GM23338 (cell line): ENCODE measurements at places on chromosomes 12 and 14.

DNA sequence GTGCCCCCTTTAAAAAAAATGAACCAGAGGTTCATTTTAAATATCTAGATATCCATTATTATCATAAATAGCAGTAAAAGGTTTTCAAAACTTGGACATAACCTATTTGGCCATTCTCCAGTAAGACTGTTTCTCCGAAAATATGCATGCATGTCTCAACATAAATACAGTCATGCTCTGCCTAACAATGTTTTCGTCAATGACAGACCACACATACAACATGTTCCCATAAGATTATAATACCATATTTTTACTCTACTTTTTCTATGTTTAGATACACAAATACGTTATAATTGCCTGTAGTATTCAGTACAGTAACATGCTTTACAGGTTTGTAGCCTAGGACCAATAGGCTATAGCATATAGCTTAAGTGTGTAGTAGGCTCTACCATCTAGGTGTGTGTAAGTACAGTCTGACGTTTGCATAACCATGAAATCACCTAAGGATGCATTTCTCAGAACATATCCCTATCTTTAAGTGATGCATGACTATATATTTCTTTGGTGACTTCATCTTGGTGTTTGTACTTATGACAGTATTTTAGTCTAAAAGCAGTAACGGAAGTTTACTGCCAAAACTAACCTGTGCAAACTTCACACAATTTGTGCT is 3.2 kb downstream of the TMEM19 start:
- DNase-seq: no peak

- DNase-seq: no peak
Measured at GRCh38 chr12:68636268-68636667, 25.6 kb downstream of the RAP1B start.

GRCh38 chr12:90111791-90112580 is 403.3 kb upstream of the ATP2B1 start:
- no peak for DNase-seq

GRCh38 chr12:39357041-39357440 is 85.9 kb downstream of the KIF21A start:
- DNase-seq: no peak

GRCh38 chr12:113796066-113796827 is 169.9 kb downstream of the RBM19 start:
- DNase-seq: no peak

DNA sequence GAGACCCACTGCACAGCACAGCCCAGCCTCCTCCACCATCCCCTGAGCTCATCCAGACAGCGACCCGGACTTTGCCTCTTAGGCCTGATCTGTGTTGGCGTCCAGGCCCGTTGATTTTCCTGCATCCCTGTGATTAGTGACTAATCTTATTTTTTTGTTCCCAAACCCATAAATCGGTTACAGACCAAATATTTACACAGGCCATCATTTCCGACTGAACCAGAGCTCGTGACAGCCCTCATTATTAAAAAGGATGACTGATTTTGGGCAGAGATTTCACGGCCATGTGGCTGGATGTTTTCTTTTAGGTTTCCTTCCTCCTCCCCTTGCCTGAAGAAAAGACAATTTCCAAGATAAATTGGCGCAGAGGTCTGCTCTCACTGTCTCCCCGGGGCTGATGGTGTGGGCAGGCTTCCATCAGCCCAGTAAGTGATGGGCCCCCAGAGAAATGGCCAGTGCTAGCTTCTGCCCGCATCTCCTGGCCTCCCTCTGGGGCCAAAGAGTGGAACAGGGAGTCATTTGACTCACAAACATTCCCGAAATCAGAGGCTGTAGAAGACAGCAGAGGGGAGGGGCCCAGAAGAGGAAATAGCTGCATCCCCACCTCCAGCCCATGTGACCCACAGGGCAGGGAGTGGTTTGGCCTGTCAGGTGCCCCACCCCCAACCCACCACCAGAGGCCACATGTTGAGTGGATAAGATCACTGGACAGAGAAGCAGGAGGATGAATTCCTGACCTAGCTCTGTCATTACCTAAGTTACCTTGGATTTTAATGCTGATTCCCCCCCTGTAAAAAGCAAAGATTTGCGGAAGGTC is 283.5 kb downstream of the KSR2 start:
- peak; percentile 94 for DNase-seq

DNA sequence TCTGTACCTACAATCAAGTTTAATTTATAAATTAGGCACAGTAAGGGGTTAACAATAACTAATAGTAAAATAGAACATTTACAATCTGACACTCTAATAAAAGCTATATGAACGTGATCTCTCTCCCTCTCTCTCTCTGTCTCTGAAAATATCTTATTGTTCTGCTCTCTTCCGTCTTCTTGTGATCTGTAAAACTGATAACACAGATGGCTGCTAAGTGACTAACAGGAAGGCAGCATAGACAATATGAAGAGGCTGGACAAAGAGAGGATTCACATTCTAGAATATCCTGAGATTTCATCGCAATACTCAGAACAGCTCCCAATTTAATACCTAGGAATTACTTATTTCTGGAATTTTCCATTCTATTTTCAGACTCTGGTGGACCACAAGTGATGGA is 827.2 kb downstream of the FLRT2 start:
- no peak for DNase-seq

- DNase-seq: no peak
Measured at GRCh38 chr12:42859612-42860011, 270.1 kb upstream of the PRICKLE1 start.

GRCh38 chr12:76860256-76860655 is 18.6 kb downstream of the CSRP2 start:
- DNase-seq: no peak

GRCh38 chr12:82176026-82176425 is 182.2 kb downstream of the CCDC59 start:
- peak; percentile 4 for DNase-seq

DNA sequence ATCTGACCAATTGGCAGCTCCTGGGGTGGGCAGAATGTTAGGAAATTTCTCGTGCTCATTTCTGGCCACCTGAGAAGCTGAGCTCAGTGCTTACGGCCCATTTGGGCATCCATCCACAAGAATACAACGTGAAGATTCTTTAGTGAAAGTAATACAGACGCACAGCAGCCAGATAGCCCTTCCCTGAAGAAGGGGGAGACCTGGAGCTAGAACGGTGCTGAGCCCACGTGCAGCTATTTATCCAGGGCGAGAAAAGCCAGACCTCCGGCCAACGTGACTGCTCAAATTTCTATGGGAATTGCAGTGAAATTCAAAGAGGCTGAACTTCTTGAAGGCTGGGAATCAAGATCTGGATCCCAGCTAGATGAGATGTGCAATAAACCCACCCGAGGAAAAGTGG is 20.7 kb downstream of the NID2 start:
- no peak for DNase-seq

DNA sequence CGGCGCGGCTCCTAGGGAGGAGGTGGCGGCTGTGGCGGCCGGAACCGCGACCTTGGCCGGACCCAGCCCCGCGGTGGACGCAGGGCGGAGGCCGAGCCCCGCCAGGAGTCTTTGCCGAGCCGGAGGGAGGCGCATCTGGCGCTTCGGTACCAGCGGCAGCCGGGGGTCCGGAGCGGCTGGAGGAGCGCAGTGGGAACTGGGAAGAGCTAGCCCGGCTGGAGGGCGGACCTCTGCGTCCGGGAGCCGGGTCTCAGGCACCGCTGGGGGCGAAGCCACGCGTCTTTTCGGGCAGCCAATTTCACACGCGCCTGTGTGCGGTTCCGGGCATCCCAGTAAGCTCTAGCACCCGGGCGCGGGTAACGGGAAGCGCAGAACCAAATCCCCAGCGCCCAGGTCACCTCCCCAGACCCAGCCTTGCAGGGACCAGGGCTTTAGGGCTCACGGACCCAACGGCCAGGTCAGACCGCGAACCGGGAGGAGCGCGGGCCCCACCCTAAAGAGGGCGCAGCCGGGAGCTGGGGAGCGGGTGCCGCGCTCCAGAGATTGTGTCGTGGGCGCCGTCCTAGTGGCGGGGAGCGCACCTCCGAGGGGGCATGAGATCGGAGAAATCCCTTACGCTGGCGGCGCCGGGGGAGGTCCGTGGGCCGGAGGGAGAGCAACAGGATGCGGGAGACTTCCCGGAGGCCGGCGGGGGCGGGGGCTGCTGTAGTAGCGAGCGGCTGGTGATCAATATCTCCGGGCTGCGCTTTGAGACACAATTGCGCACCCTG is 89.4 kb downstream of the GALNT8 start:
- peak; percentile 67 for DNase-seq

DNA sequence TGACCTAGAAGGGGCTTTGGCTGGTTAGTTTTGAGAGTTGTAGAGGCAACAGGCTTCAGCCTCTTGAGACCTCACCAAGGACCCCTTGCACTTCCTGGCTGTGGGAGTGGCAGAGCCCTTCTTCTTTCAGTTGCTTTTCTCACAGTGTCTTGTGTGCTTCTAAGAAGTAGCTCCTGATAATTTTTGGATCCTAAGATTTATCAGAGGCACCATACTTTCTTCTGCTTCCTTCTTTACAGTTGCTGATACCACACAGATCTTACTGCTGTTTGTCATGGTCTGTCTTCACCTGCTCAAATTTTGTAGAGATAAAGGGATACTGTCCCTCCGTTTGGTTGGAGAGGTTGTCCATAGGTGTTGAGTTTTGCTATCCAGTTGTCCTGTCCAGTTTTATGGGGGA is 33.8 kb downstream of the VRK1 start:
- no peak for DNase-seq

DNA sequence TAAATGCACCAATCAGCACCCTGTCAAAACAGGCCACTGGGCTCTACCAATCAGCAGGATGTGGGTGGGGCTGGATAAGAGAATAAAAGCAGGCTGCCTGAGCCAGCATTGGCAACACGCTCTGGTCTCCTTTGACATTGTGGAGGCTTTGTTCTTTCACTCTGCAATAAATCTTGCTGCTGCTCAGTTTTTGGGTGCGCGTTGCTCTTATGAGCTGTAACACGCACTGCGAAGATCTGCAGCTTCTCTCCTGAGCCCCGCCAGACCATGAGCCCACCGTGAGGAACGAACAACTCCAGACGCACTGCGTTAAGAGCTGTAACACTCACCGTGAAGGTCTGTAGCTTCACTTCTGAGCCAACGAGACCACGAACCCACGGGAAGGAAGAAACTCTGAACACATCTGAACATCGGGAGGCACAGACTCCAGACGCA is 8.4 kb upstream of the PIANP start:
- DNase-seq: no peak

DNA sequence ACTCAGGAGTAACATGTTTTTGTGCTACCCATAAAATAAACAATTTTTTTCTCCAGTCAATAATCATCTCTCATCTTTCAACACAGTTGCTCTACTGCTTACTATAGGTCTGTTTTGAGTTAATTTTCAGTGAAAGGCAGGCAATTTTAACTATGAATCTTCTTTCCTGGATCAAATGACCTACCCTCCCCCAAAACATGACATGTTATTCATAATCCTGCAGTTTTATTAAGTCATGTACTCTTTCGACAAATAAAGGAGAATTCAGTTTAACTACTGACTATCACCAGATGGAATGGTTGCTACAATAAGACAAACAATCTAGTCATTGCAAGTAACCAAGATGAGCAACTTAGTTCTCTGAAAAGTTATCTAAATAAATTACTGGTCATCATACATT is 106.0 kb upstream of the FAR2 start:
- DNase-seq: no peak

DNA sequence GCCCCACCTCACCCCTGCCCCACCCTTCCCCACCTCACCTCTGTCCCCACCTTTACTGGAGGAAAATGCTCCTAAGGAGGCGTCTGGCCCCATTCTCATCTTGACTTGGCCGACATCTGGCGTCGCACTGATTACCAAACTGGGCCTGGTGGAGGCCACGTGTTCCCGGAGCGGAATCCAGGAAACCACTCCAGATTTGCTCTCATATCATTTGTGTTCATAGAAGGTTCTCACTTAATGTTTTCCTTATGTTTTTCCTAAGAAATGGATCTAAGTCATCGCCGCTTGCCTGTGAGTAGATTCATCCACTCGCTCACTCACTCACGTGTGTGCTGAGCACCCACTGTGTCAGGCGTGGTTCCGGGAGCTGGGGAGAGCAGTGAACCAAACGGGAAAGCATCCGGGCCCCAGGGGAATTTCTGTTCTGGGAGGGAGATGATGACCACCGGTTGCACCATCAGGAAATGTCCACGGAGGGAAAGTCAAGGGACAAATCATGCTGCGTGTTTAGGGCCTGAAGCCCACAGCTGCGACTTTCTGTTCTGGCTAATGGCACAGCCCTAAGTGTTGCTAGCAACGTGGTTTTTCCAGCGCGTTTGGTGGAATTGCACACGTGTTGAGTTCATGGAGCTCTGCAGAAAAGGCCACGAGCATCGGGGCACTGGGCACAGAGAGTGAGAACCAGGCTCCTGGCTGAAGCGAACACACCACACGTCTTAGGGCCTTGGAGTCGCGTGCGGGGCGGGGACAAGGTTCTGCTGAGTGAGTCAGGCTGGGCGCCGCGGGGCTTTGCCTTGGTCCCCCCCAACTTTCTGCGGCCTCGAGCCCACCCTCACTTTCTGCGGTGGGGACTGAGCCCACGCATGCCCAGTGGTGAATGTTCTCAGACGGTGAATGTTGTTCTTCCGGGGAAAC is 57.7 kb downstream of the ADGRD1 start:
- DNase-seq: no peak

- DNase-seq: no peak
Measured at GRCh38 chr14:61876362-61877034, 114.3 kb downstream of the SNAPC1 start.

GRCh38 chr12:93205361-93205760 is 172.4 kb upstream of the NUDT4 start:
- DNase-seq: no peak

DNA sequence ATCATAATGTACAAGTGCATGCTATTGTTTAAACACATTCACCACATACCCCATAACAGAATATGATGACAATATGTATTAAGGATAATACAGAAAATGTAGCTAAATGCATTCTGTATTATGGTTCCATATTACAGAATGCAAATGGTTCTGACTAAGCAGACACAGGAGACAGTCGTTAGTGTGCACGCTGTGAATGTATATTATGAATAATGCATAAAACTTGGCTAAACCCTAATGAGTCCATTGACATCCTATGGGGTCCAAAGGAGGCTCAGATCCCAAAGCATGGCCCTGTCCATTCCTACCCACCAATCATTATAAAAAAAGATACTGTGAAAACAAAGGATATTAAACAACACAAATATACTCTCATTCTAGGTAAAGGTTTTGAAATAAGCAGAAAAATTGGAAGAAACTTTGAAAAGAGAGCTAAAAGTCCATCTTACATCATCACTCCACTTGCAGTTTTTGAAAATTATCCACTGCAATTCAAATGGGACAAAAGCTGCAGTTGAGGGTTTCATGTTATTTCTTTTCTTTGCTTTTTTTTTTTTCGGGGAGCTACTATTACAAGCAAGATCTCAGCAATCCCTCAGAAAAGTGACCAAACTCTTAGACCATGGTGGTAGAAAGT is 415.1 kb downstream of the BCAT1 start:
- no peak for DNase-seq

DNA sequence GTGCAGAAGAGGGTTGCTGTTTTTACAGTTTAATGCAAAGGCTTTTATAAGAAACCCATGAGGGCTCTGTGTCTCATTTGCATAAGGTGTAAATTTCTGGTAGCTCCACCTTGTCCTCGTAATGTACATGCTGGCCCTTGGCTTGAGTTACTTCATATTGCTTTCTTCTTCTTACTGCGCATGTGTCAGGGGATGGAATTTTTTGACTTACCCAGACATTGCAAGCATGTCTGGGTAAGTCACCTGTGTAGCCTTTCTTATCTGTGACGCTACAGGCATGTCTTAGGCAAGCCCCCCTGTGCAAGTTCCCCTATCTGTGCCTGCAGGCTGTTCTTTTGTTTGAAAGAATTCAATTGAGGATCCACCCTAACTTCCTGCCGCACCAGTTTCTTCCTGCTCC is 274.2 kb downstream of the ETNK1 start:
- peak; percentile 12 for DNase-seq

- DNase-seq: peak; percentile 81
Measured at GRCh38 chr12:48924617-48925303, 532 bp downstream of the FKBP11 start.
